CD14-positive monocyte (primary cell): ENCODE measurements at places on chromosomes 2 and 18. TPM values are rescaled to one million over a fixed set of nuclear protein-coding genes. Genes with fewer than 3 reads are reported as not detected.

- H3K27ac ChIP-seq: no peak overlapping the region
- H3K4me1 ChIP-seq: no peaks in the 10 kb centered on the region
- DNase-seq: no peak
- no peaks in the 10 kb centered on the region for H3K27me3 ChIP-seq
- no peak overlapping the region for H3K4me3 ChIP-seq
Measured at GRCh38 chr18:56889621-56890020, 238.5 kb downstream of the WDR7 start.

GRCh38 chr2:118923371-118923770, 18.6 kb upstream of the MARCO start:
- no peaks in the 10 kb centered on the region for H3K36me3 ChIP-seq
- no peak overlapping the region for H3K4me3 ChIP-seq
- no peak for DNase-seq
- no peaks in the 10 kb centered on the region for H3K27me3 ChIP-seq

DNA sequence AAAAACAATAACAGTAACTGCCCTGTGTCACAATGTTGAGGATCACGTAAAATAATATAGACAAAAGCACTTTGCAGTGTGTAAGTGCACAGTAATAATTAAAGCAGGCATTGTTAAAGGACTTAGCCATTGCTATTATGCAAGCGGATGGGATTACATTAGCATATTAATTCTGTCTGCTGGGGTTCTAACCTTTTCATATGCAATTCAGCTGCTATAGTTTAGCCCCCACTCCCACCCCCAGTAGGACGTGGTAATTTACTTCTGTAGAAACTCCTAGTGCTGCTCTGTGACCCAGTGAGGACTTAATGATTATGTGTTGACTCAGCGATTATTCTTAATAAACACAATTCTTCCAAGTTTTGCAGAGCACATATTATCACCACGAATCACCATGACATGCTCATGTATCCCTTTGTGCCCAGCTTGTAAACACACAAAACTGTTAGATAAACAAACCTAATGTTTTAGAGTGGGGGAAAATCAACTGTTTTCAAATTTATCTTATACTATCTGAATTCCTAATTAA, 5.1 kb upstream of the ADAM23 start:
- peaks cover 5% of the 10 kb centered on the region for H3K27me3 ChIP-seq
- no peak for DNase-seq
- no peak overlapping the region for H3K27ac ChIP-seq
- H3K4me1 ChIP-seq: peaks cover 18% of the 10 kb centered on the region
- no peak overlapping the region for H3K4me3 ChIP-seq
- H3K36me3 ChIP-seq: no peaks in the 10 kb centered on the region

DNA sequence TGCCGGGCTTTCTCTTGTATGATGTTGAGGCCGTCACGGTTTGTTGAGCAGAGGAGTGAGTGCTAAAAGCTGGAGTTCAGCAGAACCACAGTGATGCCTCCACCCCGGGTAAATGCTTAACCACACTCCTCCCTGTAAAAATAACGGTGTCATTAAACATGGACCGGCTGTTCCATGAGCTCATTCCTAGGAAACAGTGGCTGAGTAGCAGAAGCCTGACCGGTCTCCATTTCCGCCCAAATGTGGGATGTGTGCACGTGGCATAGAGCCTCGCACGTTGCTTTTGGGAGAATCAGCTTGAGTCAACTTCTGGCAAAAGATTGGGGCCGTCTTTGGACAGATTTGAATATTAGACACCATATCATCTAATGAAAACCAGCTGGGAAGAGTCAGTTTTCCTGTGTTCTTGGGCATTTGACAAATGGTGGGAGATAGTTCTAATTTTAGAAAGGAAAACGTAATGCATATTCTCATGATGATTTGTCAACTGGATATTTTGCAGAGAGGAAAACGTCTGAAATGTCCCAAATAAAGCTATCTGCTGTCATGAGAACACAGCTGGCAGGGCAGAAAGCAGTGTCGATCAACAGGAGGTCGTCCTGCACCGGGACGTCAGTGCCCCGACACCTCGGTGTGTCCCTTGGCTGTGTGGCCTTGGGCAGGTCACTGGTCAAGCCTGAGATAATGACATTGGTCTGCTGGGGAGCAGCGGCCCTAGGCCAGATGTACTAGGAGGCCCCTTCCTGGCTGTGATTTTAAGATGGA, 42.4 kb downstream of the LRRFIP1 start:
- no peak for DNase-seq
- peaks cover 28% of the 10 kb centered on the region for H3K4me1 ChIP-seq
- no peaks in the 10 kb centered on the region for H3K27me3 ChIP-seq
- H3K27ac ChIP-seq: no peak overlapping the region
- no peak overlapping the region for H3K4me3 ChIP-seq

GRCh38 chr2:144151851-144152250, 368.1 kb downstream of the ZEB2 start:
- DNase-seq: no peak
- no peak overlapping the region for H3K27ac ChIP-seq
- H3K4me1 ChIP-seq: peaks cover 4% of the 10 kb centered on the region
- H3K4me3 ChIP-seq: no peak overlapping the region
- H3K27me3 ChIP-seq: no peaks in the 10 kb centered on the region

The POLR1B gene
- polyA plus RNA-seq: 6.3 TPM

The ADRA2B gene
- polyA plus RNA-seq: not detected

The CTAGE1 gene
- not detected in 2 replicates for polyA plus RNA-seq

The MOB1A gene
- 367 TPM for polyA plus RNA-seq

The MYO7B gene
- 7.3 TPM for polyA plus RNA-seq
